Activated CD8-positive, alpha-beta T cell treated with anti-CD3 and anti-CD28 coated beads for 36 hours (primary cell): ENCODE measurements at places on chromosomes 16 and 17.
A peak's percentile ranks its signal among the peaks of the same experiment; 100 is the strongest.

DNA sequence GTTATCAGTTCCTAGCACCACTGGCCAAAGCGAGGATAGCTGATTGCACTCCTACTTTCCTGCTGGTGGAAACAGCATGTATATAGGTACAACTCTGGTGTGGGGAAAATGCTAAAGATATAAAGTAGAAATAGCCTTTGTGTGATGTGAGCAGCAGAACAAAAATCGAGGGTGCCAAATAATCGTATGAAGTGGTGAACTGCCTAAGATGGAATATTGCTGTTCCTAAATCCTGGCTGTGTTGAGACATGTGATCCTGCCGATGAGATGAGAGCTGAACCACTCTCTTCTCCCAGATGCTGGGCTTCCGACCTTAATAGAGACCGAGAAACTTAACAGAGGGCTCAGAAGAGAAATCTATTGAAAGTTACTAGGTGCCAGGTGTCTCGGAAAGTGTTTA is 117.8 kb downstream of the WWOX start:
- DNase-seq, result no peak

DNA sequence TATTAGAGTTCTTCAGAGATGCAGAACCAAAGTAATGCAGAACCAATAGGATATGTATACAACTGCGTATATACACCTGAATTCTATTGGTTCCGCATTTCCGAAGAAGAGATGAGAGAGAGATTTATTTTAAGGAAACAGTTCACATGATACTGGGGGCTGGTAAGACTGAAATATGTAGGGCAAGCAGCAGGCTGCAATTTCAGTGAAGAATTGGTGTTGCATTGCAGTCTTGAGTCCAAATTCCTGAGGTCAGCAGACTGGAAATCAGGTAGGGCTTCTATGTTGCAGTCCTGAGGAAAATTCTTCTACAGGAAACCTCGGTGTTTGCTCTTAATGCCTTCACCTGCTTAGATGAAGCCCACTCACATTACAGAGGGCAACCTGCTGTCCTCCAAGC is 128.2 kb upstream of the MED13 start:
- DNase-seq, result no peak

DNA sequence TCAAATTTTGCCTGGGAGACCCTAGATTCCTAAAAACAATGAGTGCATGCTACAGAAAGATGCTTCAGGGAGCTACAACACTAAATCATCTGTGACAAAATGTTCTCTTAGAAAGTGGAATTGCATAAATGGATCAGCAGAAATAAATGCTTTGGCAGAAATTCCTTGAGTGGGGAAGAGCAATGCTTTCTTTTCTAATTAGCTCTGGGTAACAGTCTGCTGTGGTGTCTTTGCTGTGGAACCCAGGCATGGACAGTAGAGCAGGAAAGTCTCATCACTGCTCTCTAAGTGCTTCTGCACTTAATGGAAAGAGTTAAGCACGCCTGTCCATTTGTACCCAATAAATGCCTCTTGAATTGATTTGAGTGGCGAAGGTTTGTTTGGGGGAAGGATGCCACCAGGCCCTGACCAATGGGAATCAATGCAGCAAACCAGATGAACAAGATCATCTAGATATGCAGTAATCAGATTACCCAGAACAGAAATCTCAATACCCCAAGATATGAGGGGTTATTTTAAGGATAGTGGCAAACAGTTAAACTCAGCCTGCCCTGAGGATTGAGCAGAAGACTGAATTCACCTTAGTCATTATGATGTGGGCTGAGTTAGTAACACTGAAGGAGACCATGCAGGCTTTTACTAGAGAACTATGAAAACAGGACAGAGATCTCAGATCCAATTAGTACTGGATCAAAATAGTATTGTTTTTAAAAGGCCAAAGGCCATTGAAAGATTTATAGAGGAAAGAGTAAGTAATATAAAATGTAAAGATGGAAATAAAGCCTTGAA is 13.6 kb downstream of the HLF start:
- no peak for DNase-seq

DNA sequence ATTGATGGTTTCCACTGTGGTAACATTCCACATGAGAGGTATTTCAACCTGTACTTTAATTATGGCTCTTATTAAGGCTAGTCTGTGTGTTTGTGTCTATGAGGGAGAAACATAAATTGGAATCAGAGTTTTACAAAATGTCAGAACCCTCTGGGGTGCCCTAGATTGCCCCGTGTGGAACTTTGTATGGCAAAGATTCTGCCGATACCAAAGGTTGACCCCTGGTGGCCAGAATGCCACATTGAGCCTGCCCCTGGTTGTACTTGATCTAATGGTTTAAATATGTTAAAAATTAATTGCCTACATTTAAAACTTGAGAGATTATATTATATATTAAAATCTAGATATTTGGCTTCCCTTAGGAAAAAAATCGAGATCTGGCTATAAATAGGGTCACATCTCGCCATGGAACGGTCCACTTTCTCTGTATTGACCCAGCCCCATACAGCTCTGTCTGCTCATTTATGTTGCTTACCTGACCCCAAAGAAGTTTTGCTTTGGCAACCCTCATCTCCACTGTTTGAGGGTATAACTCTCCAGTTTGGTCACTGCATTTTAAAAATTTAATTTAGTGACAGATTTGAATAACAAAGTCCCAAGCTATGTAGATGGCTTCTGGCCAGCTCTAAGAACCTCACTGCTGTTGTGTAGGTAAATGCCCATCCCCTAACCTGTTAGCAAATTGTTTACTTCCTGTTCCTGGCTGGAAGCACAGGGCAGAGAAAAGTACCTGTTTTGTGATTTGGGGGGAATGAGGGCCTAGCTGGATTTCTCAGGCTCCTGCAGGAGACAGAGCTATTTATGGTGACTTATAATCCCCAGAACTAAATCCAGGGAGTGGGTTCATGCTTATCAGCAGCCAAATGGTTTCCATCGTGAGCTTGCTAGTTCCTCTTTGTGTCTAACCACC is 95.0 kb downstream of the PLCG2 start:
- peak; percentile 85 for DNase-seq

DNA sequence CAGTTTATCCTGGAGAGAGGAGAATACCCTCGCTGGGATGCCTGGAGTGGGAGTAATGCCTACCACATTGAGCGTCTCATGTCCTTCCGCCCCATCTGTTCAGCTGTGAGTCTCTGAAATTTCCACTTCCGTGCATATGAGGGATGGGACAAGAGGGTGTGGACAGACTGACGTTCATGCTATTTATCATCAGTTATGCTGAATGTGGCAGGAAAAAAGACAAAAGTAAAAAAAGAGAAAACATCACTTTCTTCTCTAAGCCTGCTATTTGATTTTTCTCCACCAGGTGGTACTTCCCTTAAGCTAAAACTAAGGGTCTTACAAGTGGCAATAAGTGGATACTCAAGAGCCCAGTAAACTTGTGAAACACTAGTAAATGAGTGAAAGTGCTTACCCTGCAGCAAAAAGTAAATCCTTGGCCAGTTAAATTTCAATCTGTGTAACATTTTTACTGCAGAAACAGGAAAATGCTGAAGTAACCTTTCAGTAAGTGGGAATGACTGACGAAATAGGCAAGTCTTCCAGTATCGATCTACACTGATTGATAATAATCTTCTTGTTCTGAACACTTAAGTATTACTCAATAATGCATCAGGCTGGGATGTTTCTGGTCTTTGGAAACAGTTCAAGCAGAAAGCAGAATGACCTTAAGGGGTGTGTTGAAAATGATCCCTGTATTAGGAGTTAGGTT is 5.6 kb downstream of the CRYBA1 start:
- DNase-seq, result no peak

GRCh38 chr16:57901480-57902069 is 69.4 kb downstream of the CNGB1 start:
- no peak for DNase-seq

- no peak for DNase-seq
These were observed 39.4 kb downstream of the EFCAB13 start for GRCh38 chr17:47363171-47363570.

DNA sequence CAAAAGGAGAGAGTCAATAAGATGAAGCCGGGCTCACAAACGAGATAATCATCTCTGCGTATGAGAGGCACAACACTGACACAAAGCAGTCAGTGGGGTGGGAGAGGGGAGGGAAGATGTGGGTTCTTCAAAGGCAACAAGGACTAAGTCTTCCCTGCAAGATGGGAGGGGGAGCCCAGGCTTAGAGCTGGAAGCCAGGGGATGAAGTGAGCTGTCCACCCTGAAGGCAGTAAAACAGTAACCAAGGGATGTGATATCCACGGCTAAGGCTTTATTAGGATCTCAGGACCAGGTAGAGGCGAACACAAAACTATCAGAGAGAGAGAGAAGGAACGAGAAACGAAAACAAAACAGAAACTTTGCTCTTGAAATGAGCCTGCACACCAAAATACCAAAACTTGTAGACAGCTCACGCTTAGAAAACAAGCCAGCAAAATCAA is 115.9 kb downstream of the DYNLRB2 start:
- DNase-seq, result peak; percentile 43

DNA sequence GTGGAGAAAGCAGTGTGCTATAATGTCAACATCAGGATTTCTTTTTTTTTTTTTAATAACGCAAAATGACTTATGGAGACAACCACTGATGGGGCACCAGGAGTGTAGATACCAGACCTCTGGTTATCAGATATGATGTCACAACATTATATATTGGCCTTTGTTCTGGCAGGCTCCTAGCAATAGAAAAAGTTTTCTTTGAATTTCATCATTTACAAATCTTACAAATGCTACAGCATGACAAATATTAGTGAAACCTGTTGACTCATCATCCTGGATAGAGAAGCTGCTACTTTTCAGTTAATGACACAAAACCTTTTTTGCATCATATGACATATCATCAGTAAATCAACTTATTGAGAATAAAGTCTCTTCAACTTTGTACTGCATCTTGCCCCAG is 6.1 kb downstream of the THUMPD1 start:
- DNase-seq, result no peak

GRCh38 chr16:16189842-16190241 is 33.5 kb downstream of the ABCC6 start:
- no peak for DNase-seq

GRCh38 chr17:50129728-50130558 is at the start of gene SAMD14:
Gene SAMD14 (minus strand): TSS chr17:50130160. CDS start chr17:50124959, 5,201 bp downstream.
- DNase-seq, result peak; percentile 61

GRCh38 chr17:61467416-61468262 is 15.4 kb downstream of the TBX4 start:
- no peak for DNase-seq

DNA sequence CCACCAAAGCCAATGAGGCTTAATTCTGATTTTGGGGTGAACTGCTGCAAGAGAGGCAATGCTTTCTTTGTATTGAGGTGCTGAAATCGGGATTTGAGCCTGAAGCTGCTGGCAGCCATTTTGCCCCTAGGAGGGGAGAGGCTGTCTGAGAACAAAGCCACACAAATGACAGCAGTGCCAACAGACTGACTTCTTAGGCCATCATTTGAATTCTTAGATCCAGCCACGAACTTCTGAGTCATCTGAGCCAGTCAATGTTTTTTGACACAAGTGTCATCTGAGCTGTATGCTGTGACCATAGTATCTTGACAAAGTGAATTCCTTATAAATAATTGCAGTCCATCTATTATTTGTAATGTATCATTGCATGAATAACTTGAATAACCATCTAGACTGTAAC is 29.0 kb downstream of the HYDIN start:
- DNase-seq, result no peak

DNA sequence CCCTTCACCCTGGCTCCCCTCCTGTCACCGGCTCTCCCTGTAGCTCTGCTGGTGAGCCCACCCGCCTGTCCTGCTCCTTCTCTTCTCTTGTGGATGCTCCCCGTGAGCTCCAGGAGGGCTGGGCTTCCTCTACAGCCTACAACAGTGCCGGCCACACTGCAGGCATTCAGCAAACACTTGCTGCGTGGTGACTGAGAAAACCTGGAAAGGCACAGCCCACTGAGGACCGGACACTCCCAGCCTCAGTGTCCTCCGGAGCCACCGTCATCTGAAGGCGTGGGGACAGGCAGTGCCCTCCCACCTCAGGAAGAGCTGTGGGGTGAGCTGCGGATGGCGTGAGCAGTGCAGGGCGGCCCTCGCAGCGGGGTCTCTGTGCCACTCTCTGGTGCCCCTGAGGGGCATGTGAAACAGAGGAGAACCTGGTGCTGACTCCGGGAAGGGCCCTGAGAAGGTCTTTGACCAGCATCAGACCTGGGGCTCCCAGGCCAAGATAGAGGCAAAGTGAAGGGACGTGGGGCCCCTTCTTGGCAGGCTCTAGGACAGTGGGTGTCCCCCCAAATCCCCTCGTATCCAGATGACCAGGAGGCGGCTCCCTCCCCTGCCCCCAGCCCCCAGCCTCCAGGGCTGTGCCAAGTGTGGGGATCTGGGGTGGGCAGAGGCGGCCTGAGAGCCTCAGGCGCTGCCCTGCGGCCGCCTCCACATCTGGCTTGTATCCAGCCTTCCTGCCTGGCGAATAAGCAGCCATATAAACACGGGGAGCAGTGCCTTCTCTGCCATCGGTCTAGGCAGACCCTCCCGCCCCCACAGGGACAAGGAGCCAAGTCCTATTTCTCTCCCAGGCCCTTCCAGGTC is 44.0 kb upstream of the PABPN1L start:
- no peak for DNase-seq

DNA sequence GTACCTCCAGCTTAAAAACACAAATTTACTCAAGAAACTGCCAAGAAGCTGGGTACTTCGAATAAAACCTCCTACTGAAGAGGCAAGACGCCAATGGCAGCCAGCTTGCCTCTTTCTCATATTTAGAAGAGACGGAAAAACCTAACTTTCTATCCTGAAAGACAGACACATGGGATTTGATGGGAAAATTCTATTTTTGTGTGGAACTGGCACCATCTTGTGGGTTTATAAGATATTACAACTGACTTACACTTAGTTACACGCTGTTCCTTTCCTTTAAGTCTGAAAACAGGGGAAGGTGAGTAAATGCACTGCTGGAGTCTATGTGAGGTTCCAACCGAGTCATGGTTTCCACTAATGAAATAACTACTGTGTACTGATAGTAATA is 10.3 kb downstream of the ZNF18 start:
- DNase-seq, result no peak

GRCh38 chr17:77434136-77435114 is 293.7 kb downstream of the SEC14L1 start:
- DNase-seq, result no peak

DNA sequence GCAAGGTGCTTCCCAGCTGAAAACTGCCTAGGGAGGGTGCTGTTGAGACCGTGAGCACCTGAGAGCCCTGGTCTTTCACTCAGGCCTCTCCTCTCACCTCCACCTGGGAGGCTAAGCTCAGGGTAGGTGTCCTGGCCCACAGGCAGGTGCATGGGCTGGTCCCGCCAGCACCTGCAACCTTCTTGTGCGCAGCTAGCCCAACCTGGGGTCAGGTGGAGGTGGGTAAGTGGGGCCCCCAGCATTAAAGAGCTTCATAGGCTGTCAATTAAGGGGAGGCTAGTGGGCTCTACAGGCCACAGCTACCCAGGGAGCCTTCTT is 8.7 kb downstream of the ADCY7 start:
- no peak for DNase-seq
